ENCODE measurements at places on chromosomes 4 and X.
A peak's percentile ranks its signal among the peaks of the same experiment; 100 is the strongest.

- no peak for DNase-seq
These were observed 110.1 kb downstream of the PJA1 start for GRCh38 chrX:69055193-69055592.

DNA sequence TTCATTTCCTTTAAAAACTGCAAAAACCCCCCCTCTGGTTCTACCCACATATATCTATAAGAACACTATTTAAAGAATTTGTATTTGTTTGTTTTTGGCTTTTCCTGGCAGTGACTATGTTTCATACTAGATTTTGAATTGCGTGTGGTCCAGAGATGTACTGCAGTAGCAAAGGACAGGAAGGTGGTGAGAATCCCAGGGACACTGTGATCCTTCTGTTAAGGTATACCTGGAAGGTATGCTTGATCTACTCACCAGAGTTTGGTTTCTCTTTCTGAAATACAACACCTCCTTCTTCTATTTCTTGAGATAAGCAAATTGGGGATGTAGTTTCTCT lies 129.6 kb upstream of the RASGEF1B start:
- DNase-seq: no peak

DNA sequence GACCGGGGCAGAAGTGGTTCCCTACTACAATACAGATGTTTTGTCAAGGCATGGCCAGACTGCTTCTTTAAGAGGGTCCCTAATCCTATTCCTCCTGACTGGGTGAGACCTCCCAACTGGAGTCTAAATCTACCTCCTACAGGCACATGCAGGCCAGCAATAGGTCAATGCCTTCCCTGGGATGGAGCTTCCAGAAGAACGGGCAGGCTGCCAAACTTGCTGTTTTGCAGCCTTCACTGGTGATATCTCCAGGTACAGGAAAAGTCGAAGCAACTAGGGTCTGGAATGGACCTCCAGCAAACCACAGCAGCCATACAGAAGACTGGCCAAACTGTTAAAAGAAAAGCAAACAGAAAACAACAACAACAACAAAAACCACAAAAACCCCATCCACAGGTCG lies 678.4 kb upstream of the DIAPH2 start:
- DNase-seq: no peak

DNA sequence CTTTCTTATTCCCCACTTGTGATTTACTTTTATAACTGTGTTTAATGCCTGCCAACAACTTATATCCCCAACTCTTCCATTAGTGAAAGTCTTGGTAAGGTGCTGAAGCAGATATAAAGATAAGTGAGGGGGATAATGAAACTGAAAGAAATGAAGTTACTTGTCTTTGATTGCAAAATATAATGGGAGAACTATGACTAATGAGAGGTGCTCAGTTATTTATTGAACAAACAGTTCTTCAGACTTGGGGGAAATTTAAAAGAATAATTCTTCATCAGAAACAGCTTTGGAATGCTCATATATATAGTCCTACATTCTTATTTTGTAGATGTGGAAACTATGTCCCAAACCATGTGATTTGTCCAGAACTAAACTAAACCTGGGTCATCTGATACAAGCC lies 213.5 kb downstream of the TEX13A start:
- DNase-seq: no peak

DNA sequence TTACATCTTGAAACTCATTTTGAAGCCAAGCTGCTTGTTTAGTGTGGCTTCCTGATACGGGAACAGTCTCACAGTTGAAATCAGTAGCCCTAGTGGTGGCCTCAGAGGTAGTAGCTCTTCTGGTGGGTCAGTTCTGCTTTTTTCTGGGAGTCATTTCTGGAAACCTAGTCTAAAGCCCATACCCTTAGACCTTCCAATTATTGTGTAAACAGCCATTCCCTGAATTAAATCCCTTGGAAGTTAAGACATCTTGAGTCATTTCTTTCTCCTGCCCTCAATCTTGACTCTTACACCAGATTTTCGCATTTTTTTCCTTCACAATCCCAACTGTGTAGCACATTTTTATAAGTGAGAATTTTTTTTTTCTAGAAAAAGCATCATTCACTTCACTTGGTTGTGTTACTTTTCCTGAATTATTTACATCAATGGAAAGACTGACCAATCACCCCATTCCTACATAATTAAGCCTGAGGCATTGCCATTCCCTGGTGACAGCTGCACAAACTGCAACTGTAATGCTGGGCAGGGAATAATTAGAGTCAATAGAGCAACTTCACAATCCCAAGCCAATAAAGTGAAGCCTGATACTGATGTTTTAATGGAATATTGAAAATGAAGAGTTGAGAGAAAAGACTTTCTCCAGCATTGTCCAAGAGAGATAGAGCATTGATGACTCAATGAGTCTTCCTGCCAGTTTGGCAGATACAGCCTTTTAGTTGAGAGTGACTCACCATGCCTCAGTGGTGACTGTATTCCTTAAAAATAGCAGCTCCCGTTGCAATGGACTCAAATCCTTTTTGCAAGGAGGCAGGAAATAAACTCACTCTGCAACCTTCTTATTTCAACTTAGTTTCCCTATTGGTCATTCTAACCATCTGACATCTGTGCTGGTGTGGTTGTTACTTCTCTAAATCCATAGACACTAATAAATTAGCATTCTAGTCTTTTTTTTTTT lies 13.0 kb upstream of the SEPSECS start:
- no peak for DNase-seq

DNA sequence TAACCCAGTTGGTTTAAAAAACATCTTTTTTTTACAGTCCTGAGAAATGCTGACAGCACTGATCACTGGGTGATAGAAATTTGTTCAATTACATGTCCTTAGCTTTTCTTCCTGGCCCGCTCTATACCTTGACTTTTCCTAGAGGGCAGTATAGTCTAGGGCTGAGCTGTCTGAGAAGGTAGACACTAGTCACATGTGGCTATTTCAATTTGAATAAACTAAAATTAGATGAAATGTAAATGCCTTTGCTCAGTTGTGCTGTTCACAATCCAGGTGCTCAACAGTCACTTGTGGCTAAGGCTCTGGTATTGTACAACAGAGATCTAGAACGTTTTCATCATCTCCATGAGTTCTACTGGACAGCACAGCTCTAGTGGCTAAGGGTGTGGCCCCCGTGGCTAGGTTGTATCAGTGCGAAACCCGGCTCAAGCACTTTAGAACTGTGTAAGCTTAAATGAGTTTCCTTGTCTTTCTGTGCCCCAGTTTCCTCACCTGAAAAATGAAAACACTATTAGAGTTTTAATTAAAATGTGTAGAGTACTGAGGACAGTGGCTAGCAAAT lies 111.6 kb upstream of the WDR17 start:
- DNase-seq: peak; percentile 3

DNA sequence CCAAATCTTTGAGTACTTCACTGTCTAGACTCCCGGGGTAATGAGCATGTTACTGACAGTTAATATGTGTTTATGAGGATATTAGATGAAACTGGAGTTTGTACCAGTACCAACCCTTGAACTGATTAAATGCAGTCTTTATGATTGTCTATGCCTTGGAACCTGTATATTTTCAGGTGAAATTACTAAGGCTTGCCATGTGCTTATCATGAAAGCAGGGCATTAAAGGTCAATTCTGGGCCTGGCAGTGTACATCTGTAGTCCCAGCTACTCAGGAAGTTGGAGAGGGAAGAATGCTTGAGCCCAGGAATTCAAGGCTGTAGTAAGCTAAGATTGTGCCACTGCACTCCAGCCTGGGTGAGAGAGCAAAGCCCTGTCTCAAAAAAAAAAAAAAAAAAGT lies 27.6 kb downstream of the PHEX start:
- no peak for DNase-seq

GRCh38 chrX:70979136-70979762 lies 48.4 kb upstream of the SLC7A3 start:
- DNase-seq: peak; percentile 9

DNA sequence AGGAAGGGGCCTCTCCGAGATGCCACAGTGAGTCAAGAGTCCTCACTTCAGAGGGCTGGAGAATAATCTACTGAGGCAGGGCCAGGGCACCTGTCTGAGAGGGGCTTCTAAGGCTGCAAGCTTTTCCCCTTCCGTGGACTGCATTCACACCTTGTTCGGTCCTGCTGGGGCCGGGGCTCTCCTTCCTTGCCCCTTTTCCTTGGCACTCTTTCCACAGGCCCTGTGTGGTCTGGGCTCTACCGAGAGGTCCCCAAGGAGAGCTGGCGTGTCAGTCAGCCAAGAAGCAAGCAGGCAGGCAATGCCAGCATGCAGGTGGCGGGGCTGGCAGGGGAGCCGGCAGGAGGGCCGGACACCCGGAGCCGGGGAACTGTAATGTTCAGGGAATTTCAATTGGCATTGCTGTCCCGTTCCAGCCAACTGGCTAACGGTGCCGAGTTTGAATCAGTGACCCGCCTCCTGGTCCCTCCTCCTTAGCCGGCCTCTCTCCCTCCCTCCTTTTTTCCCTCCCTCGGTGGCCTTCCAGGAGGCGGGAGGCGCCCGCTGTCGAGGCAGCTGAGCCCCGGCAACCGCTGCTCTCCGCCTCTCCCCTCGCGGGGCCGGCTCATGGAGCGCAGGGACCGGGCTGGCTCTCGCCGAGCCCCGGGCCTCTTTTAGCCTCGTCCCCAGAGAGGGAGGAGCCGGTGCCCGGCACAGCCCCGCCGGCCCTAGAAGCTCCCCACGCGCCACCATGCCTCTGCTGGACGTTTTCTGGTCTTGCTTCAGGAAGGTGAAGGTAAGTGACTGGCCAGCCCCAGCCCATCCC lies at the start of gene STARD8:
Gene STARD8, plus strand, starts transcription at position 511 of the 802 bp plus-strand sequence. Its CDS starts 217 bp downstream, at position 728.
- no peak for DNase-seq

DNA sequence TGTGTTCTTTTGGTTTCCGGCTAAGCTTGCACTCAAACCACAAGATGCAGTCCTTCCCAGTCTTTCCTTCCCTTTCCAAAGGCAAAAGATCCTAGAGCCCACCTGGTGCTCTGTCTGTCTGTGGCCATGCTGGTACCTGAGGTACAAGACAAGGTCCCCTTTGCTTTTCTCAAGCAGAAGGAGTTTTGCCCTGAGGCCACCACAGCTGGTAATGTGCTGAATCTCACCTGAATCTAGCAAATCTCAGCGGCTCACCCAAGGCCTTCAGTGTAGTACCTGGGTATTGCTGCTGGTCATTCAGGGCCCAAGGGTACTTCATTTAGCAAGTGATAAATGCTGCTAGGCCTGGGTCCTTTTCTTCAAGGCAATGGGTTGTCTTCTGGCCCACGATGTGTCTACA lies 20.5 kb upstream of the KLF8 start:
- DNase-seq: no peak

- DNase-seq: no peak
These were observed 219.4 kb upstream of the ZC4H2 start for GRCh38 chrX:65195621-65196020.

- no peak for DNase-seq
These were observed 71.5 kb downstream of the IRF2 start for GRCh38 chr4:184402740-184403383.

- no peak for DNase-seq
These were observed 130.0 kb downstream of the AR start for GRCh38 chrX:67673741-67674274.

DNA sequence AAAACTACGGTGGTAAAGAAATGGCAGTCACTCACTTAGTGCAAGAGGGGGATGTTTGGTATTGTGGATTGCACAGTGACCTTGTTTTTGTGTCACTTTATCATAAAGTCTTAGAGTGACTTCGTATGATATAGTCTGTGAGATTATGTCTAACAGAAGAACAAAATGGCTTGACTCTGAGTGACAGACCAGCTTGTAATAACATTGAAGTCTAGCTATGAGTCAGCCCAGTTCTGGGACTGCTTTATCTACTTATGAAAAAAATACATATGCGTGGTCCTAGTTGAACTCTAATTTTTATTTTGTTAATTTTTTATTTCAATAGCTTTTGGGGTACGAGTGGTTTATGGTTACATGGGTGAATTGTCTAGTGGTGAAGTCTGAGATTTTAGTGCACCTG lies 20.0 kb downstream of the DCLK2 start:
- DNase-seq: no peak

- DNase-seq: no peak
These were observed 103.4 kb upstream of the PDLIM3 start for GRCh38 chr4:185638548-185639301.

GRCh38 chr4:118953276-118953675 lies 64.6 kb downstream of the SYNPO2 start:
- no peak for DNase-seq

Data from RPMI8226 (cell line).